ENCODE measurements at places on chromosomes 12 and 14.
A peak's percentile ranks its signal among the peaks of the same experiment; 100 is the strongest.

DNA sequence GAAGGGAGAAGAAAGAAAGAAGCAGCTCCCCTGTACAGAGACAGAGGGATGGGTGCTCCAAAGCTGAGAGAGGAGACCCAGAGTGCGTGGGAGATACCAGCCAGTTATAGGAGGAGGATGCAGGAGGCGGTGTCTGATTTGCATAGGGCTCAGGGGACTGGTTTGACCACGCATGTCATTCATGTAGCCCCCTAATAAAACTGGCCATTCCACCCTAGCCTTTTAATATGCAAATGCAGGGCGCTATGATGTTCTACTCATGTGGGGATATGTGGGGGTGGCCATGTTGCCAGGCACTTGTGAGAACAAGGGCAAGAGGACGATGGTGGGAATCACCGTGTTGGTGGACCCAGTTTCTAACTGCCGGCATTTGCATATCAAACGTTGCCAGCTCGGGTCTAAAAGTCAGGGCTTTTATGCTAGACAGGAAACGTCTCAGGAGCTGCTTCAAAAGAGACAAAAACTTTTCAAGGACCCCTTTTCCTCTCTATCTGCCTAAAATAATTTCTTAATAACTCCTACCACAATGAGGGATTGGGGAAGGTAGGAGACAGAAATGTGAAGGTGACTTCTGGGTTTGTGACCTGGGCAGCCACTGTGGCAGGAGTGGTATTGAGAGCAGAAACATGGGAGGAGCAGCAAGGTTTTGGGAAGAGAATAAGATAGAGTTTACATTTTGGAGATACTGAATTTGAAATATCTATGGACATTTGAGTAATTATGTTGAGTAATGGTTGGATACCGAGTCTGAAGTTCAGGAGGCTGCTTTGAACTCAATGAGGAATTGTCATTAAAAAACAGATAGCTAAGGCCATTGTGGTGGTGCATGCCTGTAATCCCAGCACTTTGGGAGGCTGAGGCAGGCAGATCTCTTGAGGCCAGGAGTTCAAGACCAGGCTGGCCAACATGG lies 2.2 kb upstream of the ATXN3 start:
- ATAC-seq: peak; percentile 58

DNA sequence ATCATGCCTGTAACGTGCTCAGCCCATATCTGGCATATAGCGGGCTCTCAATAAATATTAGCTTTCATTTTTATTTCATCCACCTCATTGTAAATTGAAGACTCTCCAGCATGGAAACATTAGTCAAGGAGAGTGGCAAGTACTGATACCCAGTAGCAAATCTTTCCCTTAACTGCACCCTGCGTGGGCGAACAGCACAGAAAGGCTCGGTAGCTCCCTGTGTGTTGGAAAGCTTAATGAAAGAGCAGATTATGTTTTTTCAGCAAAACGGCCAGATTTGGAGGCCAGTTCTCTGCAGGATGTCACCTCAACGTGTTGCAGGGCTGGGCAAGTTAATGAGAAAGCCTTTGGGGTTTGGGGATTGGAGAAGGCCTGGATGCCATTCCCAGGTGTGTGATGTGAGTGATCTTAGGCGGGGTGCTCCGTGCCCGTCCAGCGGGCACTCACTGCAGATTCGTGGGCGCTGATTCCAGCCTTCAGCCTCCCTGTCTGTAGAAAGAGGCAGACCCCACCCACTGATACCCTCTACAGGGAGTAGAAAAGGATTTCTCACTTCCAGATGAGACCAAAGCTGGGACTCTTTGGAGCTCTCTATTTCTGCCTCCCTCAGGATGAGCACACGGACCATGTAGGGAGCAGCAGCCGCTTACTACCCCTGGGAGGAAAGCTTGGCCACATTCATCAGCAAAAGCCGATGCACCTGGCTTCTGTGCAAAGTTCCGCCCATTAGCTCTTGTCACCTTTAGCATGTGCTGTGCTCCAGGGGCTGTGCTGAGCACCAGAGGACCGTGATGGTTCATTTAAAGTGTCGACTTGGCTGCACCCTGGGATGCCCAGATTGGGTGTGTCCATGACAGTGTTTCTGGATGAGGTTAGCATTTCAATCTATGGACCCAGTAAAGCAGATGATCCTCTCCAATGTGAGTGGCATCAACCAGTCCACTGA lies 29.1 kb downstream of the C14orf132 start:
- no peak for ATAC-seq

GRCh38 chr12:9634969-9635754 lies 27.4 kb upstream of the KLRB1 start:
- no peak for ATAC-seq

GRCh38 chr12:116962783-116963356 lies 52.1 kb downstream of the FBXW8 start:
- ATAC-seq: no peak

GRCh38 chr12:123085730-123086487 lies 65.0 kb downstream of the PITPNM2 start:
- ATAC-seq: peak; percentile 70
